ENCODE measurements at places on chromosomes 5 and 9.

DNA sequence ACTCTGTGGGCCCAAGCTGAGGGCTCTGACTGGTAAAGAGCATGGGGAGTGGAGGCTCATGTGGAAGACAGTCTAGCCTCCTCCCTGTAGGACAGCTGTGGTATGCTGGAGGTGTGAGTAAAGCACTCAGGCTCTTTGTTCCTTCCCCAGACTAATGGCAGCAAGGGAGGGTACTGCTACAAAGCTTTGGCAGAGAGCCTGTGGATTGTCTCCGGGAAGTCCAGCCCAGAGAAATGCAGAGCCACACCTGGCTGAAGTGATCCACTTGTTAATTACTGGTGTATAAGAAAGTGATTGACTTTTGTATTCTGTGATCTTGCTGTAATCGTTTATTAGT lies 161.7 kb downstream of the OXCT1 start:
- no peak for DNase-seq

DNA sequence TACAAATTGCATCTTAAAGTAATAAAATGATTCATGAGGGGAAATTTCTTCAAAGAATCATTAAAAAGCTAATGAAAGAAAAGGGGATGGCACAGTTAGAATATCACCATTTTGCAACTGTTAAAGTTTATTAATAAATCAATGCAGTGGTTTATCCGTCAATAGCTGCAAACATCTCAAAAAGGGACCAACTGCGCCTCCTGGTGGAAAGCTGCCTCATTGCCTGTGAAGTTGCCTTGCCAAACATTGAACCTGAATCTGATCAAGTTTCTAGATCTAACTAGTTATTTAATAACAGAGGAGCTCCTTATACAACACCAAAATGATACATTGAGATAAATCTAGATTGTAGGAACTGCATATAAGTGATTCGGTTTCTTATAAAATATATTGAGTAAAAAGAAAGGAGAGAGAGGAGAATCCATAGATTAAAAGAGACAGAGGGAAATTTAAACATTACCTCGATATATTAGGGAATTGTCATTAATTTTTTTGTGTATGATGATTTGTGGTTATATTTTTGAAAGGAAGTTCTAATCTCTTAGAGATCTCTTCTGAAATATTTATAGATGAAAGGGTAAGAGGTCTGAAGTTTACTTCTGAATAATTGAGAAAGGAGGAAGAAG lies 6.9 kb upstream of the NDUFB6 start:
- DNase-seq: peak; percentile 37

DNA sequence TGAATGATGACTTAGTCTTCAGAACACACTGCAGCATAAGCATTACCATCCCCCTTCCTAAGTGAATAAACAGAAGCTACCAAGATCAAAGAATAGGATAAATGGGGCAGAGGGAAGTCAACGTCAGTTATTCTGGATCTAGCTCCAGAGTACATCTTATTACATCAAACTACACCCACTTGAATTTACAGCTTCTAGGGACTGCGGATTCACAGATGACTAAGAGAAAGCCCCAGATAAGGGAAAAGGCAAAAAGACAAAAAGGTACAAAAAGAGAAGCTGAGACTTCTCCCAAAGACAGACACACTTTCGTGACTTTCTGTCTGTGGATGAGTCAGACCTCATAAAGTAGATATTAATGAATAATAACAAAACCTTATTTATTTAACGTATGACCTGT lies 457.9 kb upstream of the BRINP1 start:
- no peak for DNase-seq

GRCh38 chr9:12464400-12464799 lies 228.8 kb upstream of the TYRP1 start:
- DNase-seq: no peak

DNA sequence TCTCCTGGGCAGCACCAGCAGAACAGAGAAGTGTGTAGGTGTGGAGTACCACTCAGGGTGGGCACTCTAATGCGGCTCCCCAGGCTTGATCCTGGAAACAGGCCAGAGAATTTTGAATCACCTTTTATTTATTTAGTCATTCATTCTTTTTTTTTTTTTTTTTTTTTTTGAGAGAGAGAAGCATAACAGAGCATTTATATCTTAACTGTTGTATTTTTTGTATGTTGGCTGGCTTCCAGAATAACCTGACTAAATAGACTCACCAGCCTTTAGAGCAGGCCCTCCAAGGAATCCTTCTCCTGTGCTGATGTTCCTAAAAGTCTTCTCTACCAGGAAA lies 153.4 kb downstream of the PIK3R1 start:
- DNase-seq: peak; percentile 6

DNA sequence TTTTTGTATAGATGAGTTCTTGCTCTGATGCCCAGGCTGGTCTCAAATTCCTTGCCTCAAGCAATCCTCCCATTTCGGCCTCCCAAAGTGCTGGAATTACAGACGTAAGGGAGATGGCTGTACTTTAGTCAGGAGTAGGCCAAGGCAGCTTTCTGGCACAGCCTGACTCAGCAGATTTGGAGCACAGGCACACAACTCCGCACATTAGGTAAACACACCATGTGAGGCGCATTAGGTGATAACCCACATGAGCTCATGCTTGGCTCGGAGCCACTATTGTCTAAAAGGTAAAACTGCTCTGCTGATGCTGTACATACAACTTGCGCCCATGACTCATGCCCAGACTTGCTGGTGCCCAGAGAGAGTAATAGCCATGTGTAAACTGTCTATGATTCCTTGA lies 1157.9 kb downstream of the TAF11L14 start:
- DNase-seq: no peak

GRCh38 chr5:16430349-16431089 lies 35.1 kb downstream of the ZNF622 start:
- DNase-seq: no peak

GRCh38 chr9:77841739-77842386 lies 189.7 kb downstream of the GNAQ start:
- no peak for DNase-seq

GRCh38 chr5:16437977-16438376 lies 27.6 kb downstream of the ZNF622 start:
- DNase-seq: no peak

- no peak for DNase-seq
These were observed 76.6 kb downstream of the F2RL2 start for GRCh38 chr5:76546497-76547102.

GRCh38 chr5:166639151-166639550 lies 1652.3 kb upstream of the WWC1 start:
- DNase-seq: no peak

DNA sequence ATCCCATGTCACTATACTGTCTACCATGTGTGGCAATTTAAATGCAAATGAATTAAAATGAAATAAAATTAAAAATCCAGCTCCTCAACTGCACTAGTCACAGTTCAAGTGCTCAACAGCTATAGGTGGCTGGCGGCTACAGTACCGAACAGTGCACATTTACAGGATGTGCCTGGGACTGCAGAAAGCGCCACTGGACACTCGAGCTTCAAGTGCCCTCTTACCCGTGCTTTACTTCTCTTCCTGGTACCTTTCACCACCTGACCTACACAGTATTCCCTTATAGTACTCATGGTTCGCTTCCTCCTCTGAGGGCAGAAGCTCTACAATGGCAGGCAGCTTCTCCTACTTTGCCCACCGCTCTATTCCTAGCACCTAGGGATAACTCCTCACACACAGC lies 166.6 kb downstream of the FANCC start:
- DNase-seq: no peak

DNA sequence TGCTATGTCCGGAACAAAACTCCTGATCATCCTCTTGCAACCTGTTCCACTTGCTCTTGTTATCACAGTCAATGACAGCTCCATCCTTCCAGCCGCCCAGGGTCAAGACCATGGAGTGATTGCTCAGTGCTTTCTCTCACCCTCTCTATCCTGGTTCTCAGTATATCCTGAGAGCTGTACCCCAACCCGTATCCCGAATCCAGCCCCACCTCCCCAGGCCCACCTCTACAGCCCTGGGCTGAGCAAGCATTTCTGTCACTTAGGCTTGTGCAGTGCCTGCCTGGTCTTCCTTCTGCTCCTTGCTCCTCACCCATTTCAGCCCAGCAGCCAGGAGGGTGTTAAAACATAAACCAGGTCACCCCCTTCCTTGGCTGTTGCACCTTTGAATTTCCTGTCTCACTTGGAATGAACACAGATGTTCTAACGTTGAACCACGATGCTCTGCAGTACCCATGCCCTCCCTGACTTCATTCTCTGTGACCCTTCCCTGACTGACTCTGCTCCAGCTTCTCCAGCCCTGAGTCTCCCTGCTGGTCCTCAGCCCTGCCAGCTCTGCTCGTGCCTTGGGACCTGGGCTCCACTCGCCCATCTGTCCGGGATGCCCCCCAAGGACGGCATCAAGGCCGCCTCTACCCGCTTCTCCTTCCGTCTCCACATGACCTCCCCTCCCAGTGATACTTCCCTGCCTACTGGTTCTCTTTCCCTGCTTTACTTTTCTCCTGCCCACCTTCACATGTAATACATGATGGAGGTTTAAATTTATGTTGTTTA lies 110.0 kb downstream of the ICE1 start:
- DNase-seq: no peak

DNA sequence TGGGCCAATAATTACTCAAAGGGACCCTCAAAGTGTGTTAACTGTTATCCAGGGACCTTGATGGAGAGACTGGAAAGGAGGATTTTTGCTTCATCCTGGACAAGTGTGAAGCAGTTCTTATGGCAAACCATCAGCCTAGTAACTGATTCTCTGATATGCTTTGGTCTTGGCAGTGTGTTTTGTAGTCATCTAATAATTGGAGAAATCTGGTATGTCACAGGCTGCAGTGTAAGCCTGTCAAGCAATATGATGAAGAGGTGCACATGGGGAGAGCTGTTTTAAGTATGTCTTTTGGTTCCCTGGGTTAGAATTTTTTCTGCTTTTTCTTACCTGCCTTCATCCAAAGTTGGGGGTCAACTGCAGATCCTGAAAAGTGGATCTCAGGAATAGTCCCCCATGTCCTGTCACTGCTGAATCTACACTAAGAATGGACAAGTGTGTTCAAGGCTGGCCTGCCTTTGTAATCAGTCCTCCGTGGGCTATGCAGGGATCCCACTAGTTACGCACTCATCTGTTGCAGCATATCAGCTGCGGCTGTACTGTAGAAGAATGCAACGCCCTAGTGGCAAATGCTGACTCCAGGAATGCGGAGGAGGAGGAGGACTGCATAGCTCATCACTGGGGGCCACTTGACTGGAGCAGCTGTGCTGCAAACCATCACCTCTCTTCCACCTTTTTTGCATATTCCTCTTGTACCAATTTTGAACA lies 1.9 kb downstream of the SPTAN1 start:
- peak; percentile 89 for DNase-seq

DNA sequence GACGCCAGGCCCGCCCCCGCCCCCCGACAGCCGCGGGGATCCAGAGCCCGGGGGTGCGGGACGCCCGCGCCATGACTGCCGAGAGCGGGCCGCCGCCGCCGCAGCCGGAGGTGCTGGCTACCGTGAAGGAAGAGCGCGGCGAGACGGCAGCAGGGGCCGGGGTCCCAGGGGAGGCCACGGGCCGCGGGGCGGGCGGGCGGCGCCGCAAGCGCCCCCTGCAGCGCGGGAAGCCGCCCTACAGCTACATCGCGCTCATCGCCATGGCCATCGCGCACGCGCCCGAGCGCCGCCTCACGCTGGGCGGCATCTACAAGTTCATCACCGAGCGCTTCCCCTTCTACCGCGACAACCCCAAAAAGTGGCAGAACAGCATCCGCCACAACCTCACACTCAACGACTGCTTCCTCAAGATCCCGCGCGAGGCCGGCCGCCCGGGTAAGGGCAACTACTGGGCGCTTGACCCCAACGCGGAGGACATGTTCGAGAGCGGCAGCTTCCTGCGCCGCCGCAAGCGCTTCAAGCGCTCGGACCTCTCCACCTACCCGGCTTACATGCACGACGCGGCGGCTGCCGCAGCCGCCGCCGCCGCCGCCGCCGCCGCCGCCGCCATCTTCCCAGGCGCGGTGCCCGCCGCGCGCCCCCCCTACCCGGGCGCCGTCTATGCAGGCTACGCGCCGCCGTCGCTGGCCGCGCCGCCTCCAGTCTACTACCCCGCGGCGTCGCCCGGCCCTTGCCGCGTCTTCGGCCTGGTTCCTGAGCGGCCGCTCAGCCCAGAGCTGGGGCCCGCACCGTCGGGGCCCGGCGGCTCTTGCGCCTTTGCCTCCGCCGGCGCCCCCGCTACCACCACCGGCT lies 1.0 kb downstream of the FOXE1 start:
- DNase-seq: peak; percentile 18

DNA sequence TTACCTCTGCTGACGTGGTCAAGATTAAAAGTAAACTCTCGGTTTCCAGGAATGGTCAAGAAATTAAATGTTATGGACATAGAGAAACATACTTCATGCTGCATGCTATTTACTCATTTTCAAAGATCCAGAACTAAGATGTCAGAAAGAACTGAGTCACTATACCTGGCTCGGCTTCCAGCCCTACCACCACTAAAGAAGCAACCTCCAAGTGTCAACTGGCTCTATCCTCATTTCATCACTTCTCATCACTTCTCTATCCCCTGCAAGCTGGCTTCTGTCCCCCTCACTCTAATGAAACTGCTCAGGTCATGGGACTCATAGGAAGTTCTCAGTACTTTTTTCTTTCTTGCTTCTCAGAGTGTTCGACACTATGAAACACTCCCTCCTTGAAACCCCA lies 116.2 kb downstream of the CDK5RAP2 start:
- DNase-seq: no peak

DNA sequence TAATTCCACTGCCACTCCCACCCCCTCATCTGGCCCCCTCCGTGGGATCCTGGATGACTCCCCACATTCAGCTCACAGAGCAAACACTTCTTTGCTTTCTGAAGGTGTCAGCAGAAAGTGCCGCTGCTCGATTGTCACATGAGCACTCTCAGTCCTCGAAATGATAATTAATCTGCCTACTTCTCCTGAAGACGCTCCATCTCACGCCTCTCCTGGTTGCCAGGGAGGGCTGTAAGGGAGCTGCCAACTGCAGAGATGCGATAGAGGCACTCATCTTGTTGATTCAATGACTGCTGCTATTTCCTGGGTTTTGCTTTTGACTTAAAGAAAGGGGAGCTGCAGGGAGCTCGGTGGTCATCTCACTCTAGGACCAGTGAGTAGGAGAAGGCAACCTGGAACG lies 206.5 kb downstream of the DAB2IP start:
- no peak for DNase-seq

- DNase-seq: peak; percentile 22
These were observed 54.3 kb downstream of the NR3C1 start for GRCh38 chr5:143349177-143349576.

GRCh38 chr5:64628901-64629300 lies 61.4 kb upstream of the SHISAL2B start:
- DNase-seq: no peak

All from fibroblast of skin of right quadriceps (primary cell).